Pulmonary artery endothelial cell (primary cell): ENCODE measurements at places on chromosomes 2 and 18. TPM values are rescaled to one million over a fixed set of nuclear protein-coding genes. Genes with fewer than 3 reads are reported as not detected.

DNA sequence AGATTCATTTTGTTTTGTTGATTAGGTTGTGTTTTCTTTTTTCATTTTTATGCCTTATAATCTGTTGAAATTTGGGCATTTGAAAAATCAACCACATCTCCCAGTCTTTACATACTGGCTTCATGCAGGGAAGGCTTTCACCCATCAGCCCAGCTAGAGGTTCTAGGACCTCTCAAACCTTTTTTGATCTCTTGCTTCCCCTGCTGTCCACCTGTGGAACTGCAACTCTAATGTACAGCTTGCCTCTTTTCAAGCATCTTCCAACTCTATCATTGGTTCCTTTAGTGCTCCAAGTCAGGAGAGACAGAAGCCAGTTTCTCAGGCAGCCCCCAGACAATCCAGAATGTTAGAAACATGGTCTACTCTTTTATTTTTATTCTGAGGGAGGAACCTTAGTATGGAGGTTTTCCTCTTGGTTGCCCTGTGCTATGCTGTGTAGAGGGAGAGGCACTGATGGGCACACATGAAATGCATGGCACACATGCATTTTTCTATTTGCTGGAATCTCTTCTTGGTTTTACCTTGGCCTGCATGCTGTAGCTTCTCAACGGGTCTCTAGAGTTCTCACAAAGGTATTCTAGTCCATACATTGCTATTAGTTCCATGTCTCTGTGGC lies 107.2 kb upstream of the L3MBTL4 start:
- DNase-seq, result no peak

GRCh38 chr2:161746891-161747535 lies 122.8 kb downstream of the SLC4A10 start:
- no peak for DNase-seq

DNA sequence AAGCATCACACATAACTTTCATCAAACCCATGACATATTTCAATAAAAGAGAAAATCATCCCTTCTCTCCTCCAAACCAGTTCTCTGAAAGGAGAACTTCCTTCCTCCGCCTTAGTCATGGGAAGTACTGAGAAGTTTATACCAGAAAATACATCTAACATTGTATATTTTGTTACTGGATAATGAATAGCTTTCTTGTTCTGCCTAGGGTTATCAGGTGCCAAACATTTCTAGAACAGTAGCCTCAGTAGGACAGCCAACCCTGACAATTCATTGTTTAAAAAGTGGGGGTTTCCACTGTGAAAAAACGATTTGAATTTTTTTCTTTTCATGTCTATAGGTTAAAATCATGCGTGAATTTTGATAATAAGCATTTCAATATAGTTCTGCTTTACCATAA lies 16.0 kb upstream of the DAW1 start:
- no peak for DNase-seq

- DNase-seq, result no peak
These were observed 218.8 kb upstream of the APCDD1 start for GRCh38 chr18:10235661-10235952.

GRCh38 chr2:236972491-236973342 lies 113.0 kb upstream of the COPS8 start:
- DNase-seq, result no peak

DNA sequence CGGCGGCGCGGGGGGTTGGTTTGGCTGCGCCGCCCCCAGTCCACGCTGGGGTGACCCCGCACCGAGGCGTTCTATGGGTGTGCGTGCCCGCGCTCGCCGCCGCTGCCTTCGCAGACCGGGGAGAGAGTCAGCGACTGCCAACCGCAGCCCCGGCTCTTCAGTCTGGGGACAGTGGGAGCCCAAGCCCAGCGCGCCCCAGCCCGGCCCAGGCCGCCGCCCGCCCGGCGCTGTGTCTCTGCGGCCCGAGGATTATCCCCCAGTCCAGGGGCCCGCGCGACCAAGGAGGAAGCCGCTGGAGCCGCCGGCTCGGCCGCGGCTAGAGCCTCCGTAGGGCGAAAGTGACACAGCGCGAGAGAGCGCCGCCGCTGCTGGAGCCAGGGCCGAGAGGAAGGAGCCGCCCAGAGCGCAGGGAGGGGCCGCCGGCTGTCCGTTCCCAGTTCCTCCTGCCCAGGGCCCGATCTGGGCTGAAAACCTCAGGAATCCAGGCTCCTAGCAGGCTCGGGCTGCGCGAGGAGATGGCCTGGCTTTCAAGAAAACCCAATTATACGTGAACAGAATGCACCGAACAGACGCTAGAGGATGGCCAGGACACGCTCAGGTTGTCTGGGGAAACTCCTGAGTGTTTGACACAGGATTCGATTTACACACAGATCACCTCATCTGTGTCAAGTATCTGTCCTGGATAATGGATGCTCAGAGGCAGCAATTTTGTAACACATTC lies 2.4 kb downstream of the CTIF start:
- DNase-seq, result no peak

DNA sequence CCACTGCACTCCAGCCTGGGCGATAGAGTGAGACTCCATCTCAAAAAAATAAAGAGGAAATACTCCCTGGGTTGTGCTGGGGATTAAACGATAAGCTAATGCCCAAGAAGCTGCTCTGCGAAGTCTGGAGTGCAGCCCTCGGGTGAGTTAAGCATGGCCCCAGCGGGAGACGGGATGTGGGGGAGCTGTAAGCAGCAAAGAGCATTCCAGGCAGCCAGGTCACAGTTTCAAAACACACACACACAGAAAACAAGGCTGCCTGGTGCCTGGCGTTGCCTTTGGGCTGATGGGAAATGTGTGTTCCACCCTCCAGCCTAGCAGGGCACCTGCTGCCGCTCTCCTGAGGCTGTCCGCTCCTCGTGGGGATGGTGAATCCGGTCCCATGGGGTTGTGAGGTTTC lies 24.1 kb downstream of the ODC1 start:
- DNase-seq, result no peak

- no peak for DNase-seq
These were observed 17.3 kb upstream of the CYS1 start for GRCh38 chr2:10097352-10098148.

DNA sequence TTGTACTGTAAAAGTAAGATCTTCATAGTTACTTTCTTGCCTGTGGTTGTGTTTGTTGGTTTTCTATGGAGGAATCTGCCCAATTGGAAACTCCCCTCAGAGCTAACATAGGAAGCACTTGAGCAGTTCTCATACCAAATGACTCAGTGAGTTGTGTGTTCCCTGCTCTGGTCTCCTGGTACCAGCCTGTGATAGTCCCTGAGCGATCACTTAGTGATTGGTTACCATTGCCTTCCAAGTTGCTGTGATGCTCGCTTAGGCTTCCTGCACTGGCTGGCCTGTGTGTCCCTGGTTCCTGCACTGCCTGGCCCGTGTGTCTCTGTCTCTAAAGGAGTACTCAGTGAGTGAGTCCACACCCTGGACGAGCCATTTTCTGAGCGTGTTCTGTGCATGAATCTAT lies 133.0 kb downstream of the MAP4K4 start:
- no peak for DNase-seq

- no peak for DNase-seq
These were observed 45.2 kb upstream of the MEIS1 start for GRCh38 chr2:66389651-66390131.

DNA sequence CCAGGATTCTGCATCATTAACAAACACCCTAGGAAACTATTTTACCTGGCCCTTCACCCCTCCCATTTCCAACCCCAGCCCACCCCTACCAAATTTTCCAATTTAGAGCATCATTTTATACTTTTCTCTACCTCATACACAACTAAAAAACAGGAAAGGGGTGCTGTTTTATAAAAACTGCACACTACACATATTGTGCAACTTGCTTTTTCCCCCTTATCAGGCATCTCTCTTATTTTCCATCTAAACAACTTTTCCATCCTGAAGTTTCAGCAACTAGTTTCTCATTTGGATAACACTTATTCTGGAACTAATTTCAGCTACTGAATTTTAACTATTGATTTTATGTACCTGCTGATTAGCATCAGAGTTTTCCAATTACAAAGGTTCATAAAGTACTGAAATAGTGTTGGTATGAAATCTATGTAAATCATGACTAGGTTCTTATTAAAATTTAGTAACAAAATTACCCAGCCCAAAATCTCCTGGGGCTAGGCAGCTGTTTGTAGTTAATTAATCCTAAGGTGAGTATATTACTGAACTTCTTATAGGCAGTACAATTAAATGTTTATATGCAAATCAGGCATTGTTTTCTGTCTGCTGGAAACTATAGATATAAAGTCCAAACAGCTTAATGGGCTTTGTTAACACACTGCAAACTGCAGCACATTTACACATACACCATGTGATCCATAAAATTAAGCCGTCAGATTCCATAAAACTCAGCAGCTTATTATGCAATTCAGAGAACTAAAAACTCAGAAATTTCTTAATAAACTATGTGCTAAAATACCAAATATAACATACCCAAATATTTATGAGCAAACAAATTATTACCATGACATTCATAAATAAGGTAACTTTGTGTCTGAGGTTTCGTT lies 7.9 kb downstream of the SF3B1 start:
- DNase-seq, result no peak

DNA sequence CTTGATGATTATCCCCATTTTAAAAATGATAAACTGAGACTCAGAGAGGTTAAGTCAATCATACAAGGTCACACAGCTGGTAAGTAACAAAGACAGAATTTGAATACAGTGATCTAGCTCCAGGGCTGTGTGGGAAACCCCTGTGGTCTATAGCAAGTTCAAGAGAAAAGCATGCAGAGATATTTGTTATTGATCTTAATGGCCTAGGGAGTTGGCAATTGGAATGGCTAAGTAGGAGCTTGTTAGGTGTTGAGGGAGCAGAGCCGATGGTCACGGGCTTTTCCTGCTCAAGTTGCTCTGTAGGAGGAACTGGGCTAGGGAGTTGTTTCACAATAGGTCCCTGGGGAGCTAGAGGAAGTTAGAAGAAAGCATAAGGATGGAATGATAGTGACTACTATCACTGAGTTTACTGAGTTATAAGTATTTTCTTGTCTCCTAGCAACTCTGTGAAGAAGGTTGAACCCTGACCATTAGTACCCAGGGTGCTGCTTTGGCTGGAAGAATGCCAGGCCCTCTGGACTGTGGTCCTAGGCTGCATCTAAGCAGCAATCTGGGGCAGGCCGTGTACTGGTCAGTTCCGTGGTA lies 30.0 kb downstream of the RNF125 start:
- no peak for DNase-seq

DNA sequence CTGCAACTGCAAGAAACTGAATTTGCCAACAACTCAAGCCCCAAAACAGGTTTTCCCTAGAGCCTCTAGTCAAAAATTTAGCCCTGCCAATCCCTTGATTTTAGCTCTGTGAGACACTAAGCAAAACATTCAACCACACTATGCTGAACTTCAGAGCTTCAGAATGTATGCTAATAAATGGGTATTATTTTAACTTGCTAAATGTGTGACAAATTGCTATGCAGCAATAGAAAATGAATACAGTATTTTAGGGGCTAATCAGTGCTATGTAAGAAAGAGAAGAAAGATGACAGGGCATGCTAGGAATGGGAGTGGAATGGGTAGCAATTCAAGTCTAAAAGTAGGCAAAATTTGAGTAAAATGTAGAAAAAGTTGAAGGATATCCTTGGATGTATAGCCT lies 223.9 kb upstream of the NOL4 start:
- no peak for DNase-seq

DNA sequence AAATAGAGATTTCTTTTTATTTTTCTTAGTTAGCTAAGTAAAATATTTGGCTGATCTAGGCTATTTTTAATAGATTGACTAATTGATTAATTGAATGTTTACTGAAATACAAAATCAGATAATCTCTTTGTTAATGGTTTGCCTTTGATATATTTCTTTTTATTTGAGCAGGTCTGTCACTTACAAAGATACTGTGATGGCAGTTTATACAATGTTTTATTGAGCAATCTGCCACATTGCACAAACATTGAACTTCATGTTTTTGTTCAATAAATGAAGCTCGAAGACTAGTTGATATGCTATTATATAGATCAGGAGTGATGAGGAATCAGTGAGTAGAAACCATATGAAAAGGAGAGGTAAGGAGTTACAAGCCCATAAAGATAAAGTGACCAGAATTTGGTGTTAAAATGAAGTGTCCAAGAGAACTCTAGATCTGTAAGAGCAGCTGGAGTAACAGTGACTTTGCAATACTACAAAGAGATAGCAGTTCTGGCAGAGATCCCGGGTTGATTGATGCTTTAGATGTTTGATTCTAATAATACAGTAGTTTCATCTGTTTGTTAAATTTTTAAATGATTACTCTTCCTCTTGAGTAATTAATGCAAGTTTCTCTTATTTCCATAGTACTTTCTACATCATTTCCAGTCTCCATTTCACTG lies 574.2 kb downstream of the CCDC85A start:
- DNase-seq, result no peak

DNA sequence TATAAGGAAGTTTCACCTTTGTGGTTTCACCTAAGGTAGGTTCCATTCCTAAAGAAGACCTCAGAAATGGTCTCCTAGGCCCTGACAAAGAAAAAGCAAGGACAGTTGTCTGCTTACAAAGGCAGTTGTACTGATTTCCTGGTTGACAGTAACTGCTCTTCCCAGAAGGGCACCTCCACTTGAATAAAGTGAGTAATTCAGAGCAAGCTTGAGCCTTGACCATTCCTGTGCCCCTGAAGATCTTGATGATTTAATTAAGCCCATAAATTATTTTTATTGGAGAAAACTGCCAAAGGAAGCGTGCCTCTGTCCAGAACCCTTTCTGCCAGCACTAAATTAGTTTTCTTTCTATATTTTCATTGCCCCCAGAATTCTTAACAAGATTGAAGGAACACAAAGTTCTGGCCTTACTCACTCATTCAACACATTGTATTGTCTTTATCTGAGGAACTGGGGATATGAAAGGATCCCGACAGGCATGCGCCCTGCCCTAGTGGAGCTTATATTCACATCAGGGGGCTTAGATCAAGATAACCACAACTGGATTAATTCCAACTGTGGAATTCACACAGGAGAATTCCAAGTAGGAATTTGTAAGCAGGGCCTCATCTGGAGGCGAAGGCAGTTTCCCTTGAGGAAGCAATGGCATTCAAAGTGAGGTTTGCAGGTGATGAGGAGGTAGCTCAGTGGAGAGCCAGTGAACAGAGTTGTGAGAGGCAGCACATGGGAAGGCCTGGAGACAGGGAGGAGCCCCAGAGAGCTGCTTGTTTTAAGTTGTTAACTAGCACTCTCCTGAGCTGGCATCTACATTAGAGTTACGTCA lies 21.2 kb downstream of the PTRHD1 start:
- DNase-seq, result no peak

- DNase-seq, result no peak
These were observed 36.6 kb upstream of the PRLH start for GRCh38 chr2:237529452-237530402.

UGT1A10 gene
- not detected in 2 replicates for total RNA-seq

RBMS1 gene
- total RNA-seq, result 76.3 and 88.4 TPM in 2 replicates

LPIN2 gene
- total RNA-seq, result 19.0 and 27.5 TPM in 2 replicates

TWSG1 gene
- total RNA-seq, result 103 and 116 TPM in 2 replicates

C2orf80 gene
- not detected in 2 replicates for total RNA-seq

PLA2R1 gene
- total RNA-seq, result 19.6 and 25.2 TPM in 2 replicates

ASIC4 gene
- not detected in 2 replicates for total RNA-seq

ALPP gene
- not detected in 2 replicates for total RNA-seq
